Activated CD4-positive, alpha-beta T cell treated with anti-CD3 and anti-CD28 coated beads, Interleukin-2, amount 50 U/mL, for 4 hours (primary cell): ENCODE measurements at places on chromosomes 12 and 14.

DNA sequence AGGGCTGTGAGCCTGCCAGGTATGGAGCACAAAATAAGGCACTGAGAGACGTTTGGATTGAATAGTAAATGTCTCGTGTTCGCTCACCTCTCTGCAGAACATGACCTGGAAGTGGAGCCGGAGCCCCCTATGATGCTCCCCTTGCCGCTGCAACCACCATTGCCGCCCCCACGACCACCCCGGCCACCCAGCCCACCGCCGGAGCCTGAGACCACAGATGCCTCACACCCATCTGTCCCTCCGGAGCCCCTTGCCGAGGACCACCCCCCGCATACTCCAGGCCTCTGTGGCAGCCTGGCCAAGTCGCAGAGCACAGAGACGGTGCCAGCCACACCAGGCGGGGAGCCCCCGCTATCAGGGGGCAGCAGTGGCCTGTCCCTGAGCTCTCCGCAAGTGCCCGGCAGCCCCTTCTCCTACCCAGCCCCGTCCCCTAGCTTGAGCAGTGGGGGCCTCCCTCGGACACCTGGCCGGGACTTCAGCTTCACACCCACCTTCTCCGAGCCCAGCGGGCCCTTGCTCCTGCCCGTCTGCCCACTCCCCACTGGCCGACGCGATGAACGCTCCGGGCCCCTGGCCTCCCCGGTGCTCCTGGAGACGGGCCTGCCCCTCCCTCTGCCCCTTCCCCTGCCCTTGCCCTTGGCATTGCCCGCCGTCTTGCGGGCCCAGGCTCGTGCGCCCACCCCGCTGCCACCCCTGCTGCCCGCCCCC, 18.7 kb downstream of the SETD1B start:
- no peak for DNase-seq

- DNase-seq: no peak
These were observed 82.4 kb downstream of the ITPK1 start for GRCh38 chr14:93033084-93033982.

GRCh38 chr14:55938249-55938791, 179.9 kb upstream of the PELI2 start:
- no peak for DNase-seq

- no peak for DNase-seq
These were observed 80.4 kb downstream of the PTCSC3 start for GRCh38 chr14:36096090-36096489.

DNA sequence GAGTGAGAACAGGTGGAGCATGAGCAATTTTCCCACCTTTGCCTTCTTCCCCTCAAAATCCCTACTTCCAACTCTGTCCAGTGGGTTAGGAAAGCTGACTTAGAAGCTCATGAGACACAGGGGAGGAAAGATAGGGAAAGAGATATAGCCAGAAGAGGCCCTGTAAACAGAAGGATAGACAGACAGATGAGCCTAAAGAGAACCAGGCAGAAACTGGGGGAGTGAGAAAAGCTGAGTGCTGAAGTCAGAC, 5.0 kb downstream of the AJUBA start:
- DNase-seq: no peak

DNA sequence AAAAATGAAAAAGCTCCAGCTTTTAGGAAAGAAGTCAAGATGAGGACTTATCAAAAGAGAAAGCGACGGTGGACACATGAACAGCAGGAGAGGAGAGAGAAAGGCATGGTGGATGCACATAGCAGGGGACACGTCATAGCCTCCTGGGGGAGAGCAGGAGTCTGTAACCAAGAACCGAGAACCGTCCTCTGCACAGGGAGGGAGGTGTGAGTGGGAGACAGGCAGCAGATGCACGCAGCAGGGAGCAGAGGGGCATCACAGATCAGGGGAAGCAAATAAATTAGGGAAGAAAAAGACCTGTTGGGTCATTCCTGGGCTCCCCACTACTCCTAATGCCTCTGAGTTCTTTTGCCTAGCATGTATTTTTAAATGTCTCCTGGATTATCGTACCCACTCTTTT, 138.1 kb upstream of the RMST start:
- DNase-seq: no peak

DNA sequence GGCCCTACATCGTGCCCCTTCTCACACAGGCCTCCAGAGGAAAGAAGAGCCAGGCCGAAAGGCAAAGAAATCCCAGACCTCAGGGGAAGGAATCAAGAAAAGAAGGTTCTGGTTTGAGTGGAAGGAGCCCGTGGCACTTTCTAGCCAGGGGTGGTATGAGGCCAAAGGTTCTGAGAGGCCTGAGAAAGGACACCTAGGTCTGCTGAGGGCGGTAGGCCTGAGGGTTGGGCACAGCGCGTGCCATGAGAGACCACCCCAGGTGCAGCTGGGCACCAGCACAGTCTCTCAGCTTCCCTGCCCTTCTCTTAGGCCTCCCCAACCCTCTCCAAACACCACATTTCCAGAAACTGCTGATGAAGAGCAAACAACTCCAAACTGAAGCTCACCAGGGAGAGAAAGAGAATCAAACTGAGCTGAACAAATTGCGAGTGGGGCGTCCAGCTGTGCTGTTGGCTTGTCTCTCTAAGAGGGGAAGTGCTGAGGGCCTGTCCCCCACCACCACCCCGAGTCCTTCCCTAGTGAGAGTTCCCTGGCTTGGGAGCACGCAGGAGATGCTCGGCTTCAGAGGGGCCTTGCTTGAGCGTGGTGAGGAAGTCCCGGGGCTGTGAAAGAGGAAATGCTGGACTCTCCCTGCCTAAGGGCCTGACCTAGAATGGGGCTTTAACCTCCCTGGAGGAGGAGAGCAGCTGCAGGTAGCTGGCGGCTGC, 184.8 kb downstream of the ZFP36L1 start:
- DNase-seq: no peak
